ENCODE measurements at places on chromosomes 2 and 18. TPM values are rescaled to one million over a fixed set of nuclear protein-coding genes. Genes with fewer than 3 reads are reported as not detected.

GRCh38 chr18:37537868-37538525 is 27.6 kb downstream of the CELF4 start:
- peaks cover 4% of the 10 kb centered on the region for H3K4me1 ChIP-seq
- no peak overlapping the region for H3K27ac ChIP-seq
- no peak for DNase-seq
- peaks cover 71% of the 10 kb centered on the region for H3K27me3 ChIP-seq

DNA sequence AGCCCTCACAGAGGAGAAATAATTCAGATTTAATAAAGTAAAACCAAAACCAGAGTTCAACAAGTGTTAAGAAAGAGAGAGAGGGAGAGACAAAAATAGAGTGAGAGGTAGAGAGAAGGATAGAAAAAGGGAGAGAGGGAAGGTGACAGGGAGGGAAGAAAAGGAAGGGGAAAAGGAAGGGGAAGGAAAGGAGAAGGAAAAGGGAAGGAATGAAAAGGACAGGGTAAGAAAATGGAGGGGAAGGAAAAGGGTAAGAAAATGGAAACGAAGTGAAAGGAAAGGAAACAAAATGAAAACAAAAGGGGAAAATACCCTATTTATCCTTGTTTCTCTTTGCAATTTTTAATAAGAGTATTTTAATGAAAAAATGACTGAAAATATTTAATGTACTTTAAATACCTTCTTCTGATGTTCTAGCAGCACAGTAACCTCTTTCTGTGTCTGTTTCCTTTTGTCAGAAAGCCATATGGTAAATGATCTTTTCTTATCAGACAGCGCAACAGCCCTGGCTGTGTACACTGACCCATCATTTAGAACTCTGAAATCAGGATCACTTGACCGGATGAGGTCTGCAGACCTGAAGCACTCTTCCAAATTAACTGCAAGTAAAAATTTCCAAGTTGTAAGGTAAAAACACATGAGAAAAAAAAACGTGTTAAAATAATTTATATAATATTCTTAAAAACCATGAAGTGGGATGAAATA is 11.8 kb downstream of the DSC3 start:
- H3K27ac ChIP-seq: no peak overlapping the region
- DNase-seq: no peak
- no peak overlapping the region for H3K4me3 ChIP-seq
- H3K4me1 ChIP-seq: no peaks in the 10 kb centered on the region
- H3K36me3 ChIP-seq: no peaks in the 10 kb centered on the region

INHA gene
- total RNA-seq: not detected

GRCh38 chr18:52337276-52337675 is 2.7 kb upstream of the DCC start:
- H3K27me3 ChIP-seq: peaks cover 22% of the 10 kb centered on the region
- no peak for DNase-seq
- peaks cover 3% of the 10 kb centered on the region for H3K36me3 ChIP-seq
- no peak overlapping the region for H3K4me3 ChIP-seq

NPPC gene
- total RNA-seq: not detected

DNA sequence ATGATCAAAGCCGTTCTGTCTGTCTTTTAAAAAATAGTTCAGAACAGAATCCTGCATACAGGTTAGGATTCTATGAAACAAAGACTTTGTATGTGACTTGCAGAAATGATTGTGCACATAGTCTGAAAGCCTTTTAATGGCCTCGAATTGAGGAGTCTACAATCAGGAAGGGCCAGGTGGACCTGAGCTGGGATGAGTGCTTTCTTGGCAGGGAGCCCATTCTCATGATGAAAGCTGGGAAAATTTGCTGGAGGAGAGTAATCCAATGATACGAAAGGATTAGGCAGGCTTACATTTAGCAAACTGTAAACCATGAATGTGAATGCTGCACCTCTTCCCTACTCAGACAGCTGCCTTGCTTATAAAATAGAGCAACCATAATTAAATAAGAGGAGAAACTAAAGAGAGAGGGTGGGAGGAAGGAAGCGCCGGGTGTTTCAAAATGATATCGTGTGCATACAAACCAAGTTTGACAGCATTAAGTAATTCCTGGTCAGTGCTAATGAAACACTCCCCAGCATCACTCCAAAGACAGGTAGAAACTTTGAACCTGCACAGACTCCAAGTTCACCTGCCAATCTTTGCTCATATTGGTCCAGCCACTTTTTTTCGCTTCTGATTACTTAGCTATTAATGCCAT is 23.7 kb upstream of the CXCR4 start:
- H3K27ac ChIP-seq: peak overlapping the region; percentile 97
- no peak for DNase-seq
- no peak overlapping the region for H3K4me3 ChIP-seq
- H3K36me3 ChIP-seq: no peaks in the 10 kb centered on the region
- peaks cover 35% of the 10 kb centered on the region for H3K4me1 ChIP-seq

- H3K27ac ChIP-seq: peak overlapping the region; percentile 86
- DNase-seq: no peak
- peaks cover 32% of the 10 kb centered on the region for H3K4me1 ChIP-seq
- H3K27me3 ChIP-seq: no peaks in the 10 kb centered on the region
Observed at GRCh38 chr18:79942211-79942610, 9.2 kb downstream of the SLC66A2 start.

DNA sequence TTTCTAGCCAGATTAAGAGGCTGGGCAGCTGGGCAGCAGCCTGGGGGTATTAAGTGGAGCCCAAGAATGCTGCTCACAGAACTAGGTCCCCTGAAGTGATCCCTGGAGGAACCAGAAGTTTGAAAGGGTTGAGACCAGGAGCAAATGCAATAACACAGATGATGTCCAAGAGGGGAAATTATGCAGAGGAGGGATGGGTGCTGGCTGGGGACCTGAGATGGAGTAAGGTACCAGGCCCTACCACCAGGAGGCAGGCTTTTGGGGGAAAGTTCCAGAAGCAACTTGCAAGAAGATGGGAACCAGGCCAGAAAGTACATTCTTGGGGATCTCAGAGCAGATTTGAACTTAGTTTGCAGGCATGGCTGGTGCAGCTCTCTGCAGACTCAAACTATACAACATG is 175.1 kb downstream of the NCK2 start:
- peaks cover 16% of the 10 kb centered on the region for H3K4me1 ChIP-seq
- H3K4me3 ChIP-seq: peak overlapping the region; percentile 55
- H3K27ac ChIP-seq: no peak overlapping the region
- peak; percentile 34 for DNase-seq
- peaks cover 5% of the 10 kb centered on the region for H3K36me3 ChIP-seq

SALL3 gene
- total RNA-seq: not detected

GRCh38 chr18:68608851-68609490 is 105.9 kb downstream of the TMX3 start:
- DNase-seq: no peak
- no peak overlapping the region for H3K27ac ChIP-seq
- no peak overlapping the region for H3K4me3 ChIP-seq
- no peaks in the 10 kb centered on the region for H3K36me3 ChIP-seq

- no peak within 1 kb of the TSS for H3K27ac ChIP-seq
- DNase-seq: no peak
- no peaks in the 10 kb centered on the region for H3K36me3 ChIP-seq
Observed at GRCh38 chr2:100321866-100322820, at the start of gene LONRF2. TSS of gene LONRF2 (minus strand) at chr2:100322501. CDS start at chr2:100322093, 408 bp downstream.

DNA sequence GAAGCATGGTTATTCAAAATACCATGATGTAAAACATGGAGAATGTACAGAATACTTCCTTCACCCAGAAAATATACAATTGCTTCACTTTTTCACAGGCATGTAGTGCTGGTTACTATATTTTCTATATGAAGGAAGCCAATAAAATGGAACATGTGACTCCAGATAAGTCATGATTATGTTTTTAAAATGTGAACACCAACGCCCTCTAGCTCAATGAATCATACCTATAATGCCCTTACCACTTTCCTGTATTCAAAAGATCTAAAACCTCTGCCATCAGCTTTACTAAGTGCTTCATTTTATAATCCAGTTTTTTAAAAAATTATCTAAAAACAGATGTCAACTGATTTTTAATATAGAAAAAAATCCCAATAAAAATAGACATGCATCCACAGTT is 59.9 kb downstream of the SMAD2 start:
- peaks cover 25% of the 10 kb centered on the region for H3K4me1 ChIP-seq
- H3K27me3 ChIP-seq: no peaks in the 10 kb centered on the region
- peak overlapping the region; percentile 49 for H3K27ac ChIP-seq
- peaks cover 5% of the 10 kb centered on the region for H3K36me3 ChIP-seq
- no peak for DNase-seq

NAT8 gene
- not detected for total RNA-seq

DNA sequence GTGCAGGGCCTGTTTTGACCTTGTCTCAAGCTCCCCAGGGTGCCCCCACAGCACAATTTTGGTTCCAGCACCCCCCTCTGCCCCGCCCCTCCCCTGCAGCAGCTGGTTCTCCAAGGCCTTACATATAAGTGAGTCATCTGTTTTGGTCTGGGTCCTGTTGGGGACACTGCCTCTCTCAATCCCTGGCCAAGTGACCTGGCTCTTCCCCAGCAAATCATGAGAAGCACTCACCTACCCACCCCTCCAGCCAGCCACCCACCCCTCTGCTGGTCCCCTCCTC is 90.5 kb downstream of the INHBB start:
- H3K27me3 ChIP-seq: peaks cover 41% of the 10 kb centered on the region
- H3K36me3 ChIP-seq: no peaks in the 10 kb centered on the region
- H3K27ac ChIP-seq: no peak overlapping the region
- no peak overlapping the region for H3K4me3 ChIP-seq

ATP6V1B1 gene
- total RNA-seq: not detected

DNA sequence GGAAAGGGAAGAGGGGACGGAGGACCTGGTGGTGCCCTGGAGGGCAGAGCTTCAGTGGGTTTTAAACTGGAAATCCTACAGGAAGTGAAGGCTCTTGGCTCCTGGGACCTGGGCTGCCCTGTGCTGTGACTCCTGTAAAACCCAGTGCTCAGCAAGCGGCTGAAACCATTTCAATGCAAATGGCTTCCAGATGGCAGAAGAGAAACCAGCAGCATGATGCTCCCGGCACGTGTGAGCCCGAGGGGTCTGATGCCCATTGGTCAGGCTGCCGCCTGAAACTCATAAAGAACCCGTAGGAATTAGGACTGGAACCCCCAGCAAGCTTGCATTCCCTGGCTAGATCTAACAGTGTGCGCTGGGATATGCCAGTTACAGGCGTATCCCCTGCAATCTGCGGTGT is 109.2 kb upstream of the THOC1 start:
- H3K36me3 ChIP-seq: no peaks in the 10 kb centered on the region

GBX2 gene
- total RNA-seq: not detected

TSPYL6 gene
- not detected for total RNA-seq

- no peak overlapping the region for H3K4me3 ChIP-seq
- peaks cover 37% of the 10 kb centered on the region for H3K4me1 ChIP-seq
Observed at GRCh38 chr2:97747716-97748115, 34.3 kb downstream of the ZAP70 start.

- peak overlapping the region; percentile 96 for H3K27ac ChIP-seq
- peaks cover 53% of the 10 kb centered on the region for H3K4me1 ChIP-seq
- peaks cover 2% of the 10 kb centered on the region for H3K36me3 ChIP-seq
- H3K4me3 ChIP-seq: peak overlapping the region; percentile 94
Observed at GRCh38 chr2:160405077-160405867, 88.3 kb downstream of the RBMS1 start.

DNA sequence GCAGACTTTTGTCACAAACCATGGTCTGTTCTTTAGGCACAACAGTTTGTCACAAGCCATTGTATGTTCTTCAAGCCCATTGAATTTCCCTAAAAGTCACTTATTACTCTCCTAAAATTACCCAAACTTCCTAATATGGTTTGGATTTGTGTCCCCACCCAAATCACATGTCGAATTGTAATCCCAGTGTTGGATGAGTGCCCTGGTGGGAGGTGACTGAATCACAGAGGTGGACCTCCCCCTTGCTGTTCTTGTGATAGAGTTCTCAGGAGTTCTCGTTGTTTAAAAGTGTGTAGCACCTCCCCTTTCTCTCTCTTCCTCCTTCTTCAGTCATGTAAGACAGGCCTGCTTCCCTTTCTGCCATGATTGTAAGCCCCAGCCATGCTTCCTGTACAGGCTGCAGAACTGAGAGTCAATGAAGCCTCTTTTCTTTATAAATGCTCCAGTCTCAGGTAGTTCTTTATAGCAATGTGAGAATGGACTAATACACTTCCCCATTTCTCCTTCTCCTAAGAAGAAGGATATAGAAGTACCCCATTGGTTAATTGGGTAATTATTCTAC is 11.2 kb upstream of the GYPC start:
- no peak for DNase-seq
- peaks cover 5% of the 10 kb centered on the region for H3K4me1 ChIP-seq
- H3K27me3 ChIP-seq: no peaks in the 10 kb centered on the region
- peak overlapping the region; percentile 72 for H3K27ac ChIP-seq
- H3K36me3 ChIP-seq: peaks cover 2% of the 10 kb centered on the region

DNA sequence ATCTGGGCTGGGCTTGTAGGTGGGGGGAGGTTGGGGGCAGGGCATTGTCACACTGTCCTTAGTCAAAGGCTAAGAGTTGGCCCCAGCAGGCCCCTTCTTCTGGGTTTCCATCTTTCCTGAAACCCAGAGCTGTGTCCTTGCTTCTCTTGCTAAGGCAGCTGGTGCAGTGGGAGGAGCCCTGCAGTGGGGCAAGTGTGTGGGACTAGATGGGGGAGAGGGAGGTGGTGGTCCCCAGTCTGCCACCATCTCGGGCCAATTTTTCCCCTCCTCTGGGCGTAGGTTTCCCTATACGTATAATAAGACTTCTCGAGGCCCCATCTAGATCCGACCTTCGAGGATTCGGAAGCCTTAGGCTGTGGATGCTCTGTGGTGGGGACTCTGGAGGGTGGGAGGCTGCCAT is 3.5 kb downstream of the KCNF1 start:
- peaks cover 62% of the 10 kb centered on the region for H3K27me3 ChIP-seq
- DNase-seq: no peak

UPP2 gene
- total RNA-seq: not detected

GRCh38 chr2:241720099-241720498 is 14.3 kb upstream of the D2HGDH start:
- no peaks in the 10 kb centered on the region for H3K27me3 ChIP-seq
- no peak for DNase-seq
- no peaks in the 10 kb centered on the region for H3K4me1 ChIP-seq
- no peak overlapping the region for H3K4me3 ChIP-seq
- peaks cover 2% of the 10 kb centered on the region for H3K36me3 ChIP-seq

GRCh38 chr2:210422366-210422765 is 54.2 kb downstream of the LANCL1 start:
- H3K36me3 ChIP-seq: peaks cover 2% of the 10 kb centered on the region
- H3K4me1 ChIP-seq: no peaks in the 10 kb centered on the region
- peaks cover 5% of the 10 kb centered on the region for H3K27me3 ChIP-seq
- no peak overlapping the region for H3K27ac ChIP-seq

DNA sequence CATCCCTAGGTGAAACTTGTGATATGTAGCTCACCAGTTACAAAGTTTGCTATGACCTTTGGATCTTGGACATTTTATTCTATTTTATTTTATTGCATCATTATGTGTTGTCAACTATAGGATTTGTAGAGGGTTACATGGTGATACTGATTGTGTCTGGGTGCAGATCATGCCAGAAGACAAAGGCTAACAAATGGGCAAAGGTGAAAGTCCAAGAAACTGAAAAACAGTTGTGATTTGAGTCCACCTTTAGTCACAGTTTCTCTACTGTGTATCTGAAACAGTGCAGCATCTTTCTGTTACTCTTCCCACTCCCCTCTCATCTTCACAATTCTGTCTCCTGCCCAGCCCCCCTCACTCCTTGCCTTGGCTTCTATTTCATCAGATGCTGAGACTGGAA is 111.9 kb upstream of the LYPD6 start:
- DNase-seq: no peak
- peaks cover 23% of the 10 kb centered on the region for H3K27me3 ChIP-seq
- H3K4me1 ChIP-seq: no peaks in the 10 kb centered on the region
- no peak overlapping the region for H3K4me3 ChIP-seq

Measured in T-helper 17 cell (primary cell).